ENCODE measurements at places on chromosomes 11 and 22. TPM values are rescaled to one million over a fixed set of nuclear protein-coding genes. Genes with fewer than 3 reads are reported as not detected.

DNA sequence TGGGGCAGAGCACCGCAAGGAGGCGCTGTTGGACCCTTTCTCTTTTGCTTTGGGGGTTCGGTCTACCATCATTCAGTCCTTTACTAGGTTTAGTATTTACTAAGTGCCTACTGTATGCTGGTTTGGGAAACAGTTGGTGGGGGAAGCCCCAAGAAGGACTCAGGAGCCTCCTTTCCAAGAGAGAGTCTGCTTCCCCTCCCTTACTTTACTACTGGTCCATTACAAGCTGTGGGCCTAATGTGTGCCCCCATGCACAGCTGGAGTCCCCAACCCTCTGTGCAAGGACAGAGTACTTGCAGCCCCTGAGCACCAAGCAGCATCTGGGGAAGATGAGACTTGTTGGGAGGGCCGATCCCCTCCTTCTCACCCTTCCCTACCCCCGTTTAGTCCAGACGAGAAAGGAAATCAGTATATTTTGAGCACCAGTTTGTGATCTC lies 876 bp upstream of the UBE2L6 start:
- DNase-seq, result peak; percentile 71

- no peak for DNase-seq
Measured at GRCh38 chr22:35229865-35230264, 27.4 kb upstream of the HMGXB4 start.

GRCh38 chr11:27540051-27540450 lies 33.5 kb upstream of the LIN7C start:
- DNase-seq, result no peak

GRCh38 chr11:73269459-73270015 lies 2.6 kb upstream of the P2RY6 start:
- DNase-seq, result no peak

- DNase-seq, result no peak
Measured at GRCh38 chr22:20729194-20729593, 44.7 kb upstream of the SERPIND1 start.

- peak; percentile 59 for DNase-seq
Measured at GRCh38 chr11:65588199-65589054, 7.2 kb downstream of the KCNK7 start.

GRCh38 chr11:8828580-8829361 lies 82.2 kb upstream of the AKIP1 start:
- DNase-seq, result no peak

The PGA3 gene
- not detected for total RNA-seq

The RAG1 gene
- 0.61 TPM for total RNA-seq

The KRTAP5-9 gene
- total RNA-seq, result not detected

The INPP5J gene
- total RNA-seq, result 0.26 TPM
